Activated CD8-positive, alpha-beta memory T cell treated with anti-CD3 and anti-CD28 coated beads, Interleukin-2, amount 50 U/mL, for 4 hours (primary cell): ENCODE measurements at places on chromosomes 3 and 15.

- no peak for DNase-seq
These were observed 1.4 kb downstream of the WNT7A start for GRCh38 chr3:13878281-13879101.

GRCh38 chr3:127673191-127674100 is 694 bp downstream of the ABTB1 start:
- DNase-seq, result peak; percentile 57

DNA sequence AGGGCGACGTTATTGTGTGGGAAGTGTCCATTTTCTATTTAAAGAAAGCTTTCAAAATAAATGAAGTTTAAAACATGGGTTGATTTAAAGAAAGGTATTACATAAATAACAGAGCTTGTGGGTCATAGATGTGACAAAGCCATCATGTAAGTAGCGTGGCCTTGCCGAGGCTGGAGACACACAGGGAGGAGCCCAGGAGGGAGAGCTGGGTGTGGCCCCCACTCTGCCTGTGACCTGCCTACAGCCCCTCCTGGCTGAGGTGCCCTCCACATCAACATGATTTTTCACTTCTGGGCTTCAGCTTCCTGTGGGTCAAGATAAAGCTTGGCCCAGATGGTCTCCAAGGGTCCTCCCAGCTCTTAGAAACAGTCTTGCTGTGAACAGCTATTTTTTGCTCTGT is 12.5 kb upstream of the MGLL start:
- DNase-seq, result no peak

GRCh38 chr3:63918321-63918720 is 6.1 kb upstream of the SCAANT1 start:
- DNase-seq, result no peak

GRCh38 chr3:194370753-194371152 is 1.2 kb upstream of the LRRC15 start:
- DNase-seq, result no peak
